ENCODE measurements at places on chromosomes 6 and 20.

DNA sequence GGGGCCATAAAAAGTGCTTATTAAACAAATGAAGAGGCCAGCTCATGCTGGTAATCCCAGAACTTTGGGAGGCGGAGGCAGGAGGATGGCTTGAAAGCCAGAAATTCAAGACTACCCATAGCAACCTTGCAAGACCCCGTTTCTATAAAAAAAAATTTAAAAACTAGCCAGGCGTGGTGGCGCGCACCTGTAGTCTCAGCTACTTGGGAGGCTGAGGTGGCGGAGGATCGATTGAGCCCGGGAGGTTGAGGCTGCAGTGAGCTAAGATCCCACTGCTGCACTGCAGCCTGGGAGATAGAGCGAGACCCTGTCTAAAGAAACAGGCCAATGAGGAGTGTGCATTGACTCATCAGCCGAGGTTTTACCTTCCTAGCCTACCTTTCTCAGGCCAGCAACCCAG lies 15.2 kb downstream of the NPEPL1 start:
- no peak for DNase-seq

- no peak for DNase-seq
These were observed 36.6 kb downstream of the CRISP2 start for GRCh38 chr6:49676671-49677281.

DNA sequence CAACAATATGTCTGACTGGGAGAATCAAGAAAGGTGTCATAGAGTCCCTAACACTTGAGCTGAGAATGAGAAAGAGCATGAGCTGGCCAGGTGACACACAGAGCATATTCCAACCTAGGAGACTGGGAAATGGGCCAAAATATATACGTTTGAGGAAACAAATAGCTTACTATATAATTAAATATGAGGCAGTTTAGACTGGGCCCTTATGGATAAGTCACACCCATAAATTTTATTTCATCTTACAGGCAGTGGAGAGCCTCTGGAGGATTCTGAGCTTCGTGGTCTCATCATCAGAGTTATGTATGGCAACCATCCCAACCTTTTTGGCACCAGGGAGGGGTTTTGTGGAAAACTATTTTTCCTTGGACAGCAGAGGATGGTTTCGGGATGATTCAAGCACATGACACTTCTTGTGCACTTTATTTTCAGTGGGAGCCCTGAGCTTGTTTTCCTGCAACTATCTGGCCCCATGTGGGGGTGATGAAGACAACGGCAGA lies 12.9 kb upstream of the NQO2 start:
- no peak for DNase-seq

GRCh38 chr6:105326216-105326615 lies 76.7 kb downstream of the PREP start:
- DNase-seq = no peak

DNA sequence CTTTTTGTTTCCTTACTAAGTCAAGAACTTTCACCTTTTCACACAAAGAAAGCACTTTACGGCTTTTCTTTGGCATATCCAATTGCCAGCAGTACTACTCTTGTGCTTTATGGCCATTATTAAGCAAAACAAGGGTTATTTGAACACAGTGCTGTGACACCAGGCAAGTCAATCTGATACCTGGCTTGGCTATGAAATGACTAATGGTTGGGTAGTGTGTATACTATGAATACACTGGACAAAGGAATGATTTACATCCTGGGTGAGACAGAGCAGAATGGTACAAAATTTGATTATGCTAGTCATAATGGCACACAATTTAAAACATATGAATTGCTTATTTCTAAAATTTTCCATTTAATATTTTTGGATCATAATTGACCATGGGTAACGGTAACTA lies 22.1 kb upstream of the ADGRF1 start:
- no peak for DNase-seq

GRCh38 chr6:35035481-35036030 lies 105.6 kb downstream of the TCP11 start:
- DNase-seq = no peak

DNA sequence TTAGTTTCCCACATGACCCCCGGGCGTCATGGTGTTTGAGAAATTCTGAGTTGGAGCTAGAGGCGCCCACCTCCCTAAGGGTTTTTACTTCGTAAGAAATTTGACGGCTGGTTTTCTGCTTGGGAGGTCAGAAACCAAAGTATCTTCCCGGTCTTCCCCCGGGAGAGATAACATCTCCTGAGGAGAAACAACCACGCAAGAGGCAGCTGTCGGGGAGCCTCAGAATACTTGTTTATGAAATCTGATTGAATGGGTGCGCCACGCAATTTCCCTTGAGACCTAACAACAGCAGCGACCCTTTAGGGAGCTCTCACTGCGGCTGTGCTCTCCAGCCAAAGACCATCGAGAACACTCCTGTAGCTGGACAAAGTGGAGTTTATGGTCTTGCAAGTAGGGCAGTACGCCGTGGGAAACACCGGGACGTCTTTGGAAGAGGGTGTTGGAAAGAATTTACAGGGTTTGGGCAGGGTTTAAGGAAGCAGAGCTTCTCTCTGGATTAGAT lies 608 bp upstream of the EIF2S2 start:
- DNase-seq = peak; percentile 30

DNA sequence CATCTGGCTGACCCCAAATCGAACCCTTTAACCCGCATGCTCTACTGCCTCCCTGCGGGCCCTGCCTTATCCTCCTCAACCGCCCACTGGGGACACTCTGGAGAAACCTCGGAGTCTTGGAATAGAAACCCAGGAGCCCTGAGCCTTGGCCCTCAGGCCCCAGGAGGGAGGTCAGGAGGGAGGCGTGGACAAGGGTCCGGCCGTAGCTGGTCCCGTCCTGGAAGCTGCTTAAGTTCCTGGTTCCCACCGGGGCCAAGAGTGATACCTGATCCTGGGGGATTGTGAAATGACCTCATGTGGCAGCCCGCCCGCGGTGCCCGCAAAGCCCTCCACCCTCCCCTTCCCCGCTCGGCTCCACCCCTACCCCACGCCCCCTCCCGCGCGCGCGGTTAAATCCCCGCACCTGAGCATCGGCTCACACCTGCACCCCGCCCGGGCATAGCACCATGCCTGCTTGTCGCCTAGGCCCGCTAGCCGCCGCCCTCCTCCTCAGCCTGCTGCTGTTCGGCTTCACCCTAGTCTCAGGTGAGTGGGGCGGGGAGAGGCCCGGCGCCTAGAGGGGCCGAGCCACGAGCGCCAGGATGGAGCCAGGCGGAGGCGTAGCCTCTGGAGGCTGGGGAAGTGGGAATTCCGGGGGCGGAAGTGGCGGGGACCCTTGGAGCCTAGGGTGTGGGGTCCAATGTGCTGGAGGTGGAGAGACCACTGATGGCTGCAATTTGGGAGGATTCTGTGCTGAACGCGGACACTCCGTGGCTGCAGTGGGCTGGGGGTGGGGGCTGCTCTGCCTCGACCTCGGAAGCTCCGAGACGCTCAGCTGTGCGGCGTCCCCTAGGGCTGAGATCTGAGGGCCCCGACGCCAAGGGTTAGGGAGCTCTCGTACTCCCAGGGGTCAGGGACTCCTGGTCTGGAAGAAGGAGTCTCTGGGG lies at the start of gene WFDC2:
TSS of gene WFDC2 (plus strand) at position 418 of the 926 bp plus-strand sequence. CDS start at position 447, 29 bp downstream.
- peak; percentile 55 for DNase-seq

GRCh38 chr20:62898970-62899632 lies 27.2 kb downstream of the DIDO1 start:
- DNase-seq = no peak

DNA sequence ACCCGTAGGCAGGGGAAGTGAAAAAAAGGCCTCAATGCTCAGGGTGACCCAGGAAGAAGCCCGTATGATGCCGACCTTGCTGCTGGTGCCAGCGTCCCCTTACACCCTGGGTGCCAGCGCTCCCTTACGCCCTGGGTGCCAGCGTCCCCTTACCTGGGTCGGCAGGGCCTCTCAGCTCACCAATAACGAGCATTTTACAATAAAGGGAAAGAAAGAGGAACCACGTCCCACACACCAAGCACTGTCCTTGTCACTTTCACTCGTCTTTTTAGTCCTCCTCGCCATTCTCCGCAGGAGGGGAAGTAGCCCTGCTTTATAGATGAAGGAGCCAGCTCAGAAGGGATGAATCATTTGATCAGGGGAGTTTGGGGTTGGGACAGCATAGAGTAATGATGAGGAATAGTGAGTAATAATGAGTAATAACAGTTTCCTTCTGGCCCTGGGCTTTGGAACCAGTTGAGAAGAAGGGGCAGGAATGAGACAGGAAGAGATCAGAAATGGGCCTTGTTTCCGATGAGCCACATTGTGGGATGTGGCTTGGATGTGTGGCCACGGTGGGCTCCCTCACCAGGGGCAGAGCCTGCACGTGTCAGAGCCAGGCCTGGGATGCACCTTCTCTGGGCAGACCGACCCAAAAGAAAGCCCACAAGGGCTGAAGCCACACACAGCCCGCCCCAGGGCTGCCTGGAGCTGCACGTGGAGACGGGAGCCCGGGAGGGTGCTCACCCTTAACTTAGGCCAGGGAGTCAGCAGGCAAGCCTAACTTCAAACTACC lies 75.7 kb downstream of the SYNJ2 start:
- DNase-seq = no peak

DNA sequence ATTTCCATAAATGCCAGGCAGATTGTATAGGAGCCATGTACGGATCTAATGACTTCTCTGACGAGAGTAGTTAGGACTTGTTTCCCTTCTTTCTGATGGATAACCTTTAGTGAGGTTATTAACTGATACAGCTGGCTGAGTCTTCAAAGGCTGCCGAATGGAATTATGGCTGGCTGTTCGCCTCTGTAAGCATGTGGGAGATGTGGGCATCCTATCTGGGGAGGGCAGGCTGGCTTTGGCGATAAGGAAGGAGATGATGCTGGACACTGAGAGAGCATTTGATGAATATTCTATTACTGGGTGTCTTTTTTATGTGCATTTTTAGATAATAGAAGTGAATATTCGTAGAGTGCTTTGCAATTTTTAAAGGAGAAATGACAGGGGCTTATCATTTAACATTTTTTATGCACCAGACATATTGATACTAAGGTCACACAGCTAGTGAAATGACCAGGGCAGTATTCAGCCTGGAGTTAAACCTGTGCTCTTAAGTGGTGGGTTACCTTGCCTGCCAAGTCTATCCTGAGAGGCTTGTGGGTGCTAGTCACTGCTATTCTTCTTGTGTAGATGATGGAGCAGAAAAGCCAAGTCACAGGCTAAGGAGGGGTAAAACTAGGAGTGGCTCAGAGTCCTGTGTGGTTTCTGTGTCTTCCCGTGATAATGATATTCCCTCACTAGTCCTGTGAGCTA lies 3.1 kb downstream of the PBOV1 start:
- DNase-seq = no peak

- DNase-seq = no peak
These were observed 243.7 kb downstream of the ARID1B start for GRCh38 chr6:157020881-157021343.

DNA sequence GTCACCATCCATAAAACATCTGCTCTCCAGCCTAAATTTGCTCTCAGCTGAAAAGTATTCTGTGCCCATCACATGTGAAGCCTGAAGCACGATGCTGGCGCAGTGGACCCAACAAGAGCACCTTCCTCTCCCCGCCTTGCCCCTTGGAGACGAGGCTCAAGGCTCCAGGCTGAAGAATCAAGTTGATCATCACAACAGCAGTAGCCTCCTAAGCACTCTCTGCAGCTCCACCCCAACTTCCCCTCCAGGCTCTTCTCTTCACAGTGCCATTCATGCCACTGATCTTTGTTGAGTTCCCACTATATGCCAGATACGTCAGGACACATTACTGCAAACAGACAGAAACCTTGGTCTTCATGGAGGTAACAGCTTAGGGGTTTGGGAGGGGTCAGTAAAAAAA lies 41.6 kb upstream of the ZNF217 start:
- no peak for DNase-seq

GRCh38 chr6:157223021-157223430 lies 100.3 kb downstream of the TMEM242 start:
- DNase-seq = no peak

DNA sequence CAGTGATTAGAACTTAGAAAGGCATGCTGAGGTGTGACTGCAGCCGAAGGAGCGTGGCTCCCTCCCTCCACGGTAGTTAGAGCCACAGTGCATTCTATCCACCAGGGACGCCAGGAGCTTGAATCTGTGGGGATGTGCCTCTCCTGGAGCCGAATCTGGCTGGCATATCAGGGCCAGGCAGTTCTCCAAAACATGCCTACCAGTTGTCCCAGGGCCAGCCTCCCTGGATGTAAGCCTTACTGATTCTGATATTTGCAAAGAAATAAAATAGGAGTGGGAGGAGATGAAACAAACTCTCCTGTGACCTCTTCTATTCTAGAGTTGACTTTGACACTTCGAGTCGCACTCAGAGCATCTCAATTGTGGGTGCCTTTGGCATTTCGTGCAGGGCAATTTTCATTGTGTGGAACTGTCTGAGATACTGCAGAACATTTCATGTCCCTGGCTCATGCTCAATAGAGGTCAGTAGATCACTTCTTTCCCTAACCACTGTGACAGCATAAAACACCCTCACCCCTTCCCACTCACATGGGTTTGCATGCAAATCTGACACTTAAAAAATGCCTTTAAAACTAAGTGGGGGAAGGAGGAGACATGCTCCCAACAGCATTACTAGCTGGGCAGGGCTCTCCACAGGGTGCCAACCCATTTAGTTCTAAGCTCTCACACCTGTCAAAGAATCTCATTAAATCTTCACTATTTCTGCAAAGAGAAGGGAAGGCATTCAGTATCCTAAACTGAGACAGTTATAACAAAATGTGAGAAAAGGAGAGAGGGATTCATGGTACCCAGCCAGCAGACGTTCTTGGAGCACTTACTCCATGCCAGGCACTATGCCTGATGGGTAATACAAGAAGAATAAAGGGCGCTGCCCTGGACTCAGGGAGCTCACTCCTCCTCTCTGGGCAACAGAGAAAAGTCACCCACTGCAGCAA lies 378.9 kb downstream of the PREX1 start:
- DNase-seq = no peak

DNA sequence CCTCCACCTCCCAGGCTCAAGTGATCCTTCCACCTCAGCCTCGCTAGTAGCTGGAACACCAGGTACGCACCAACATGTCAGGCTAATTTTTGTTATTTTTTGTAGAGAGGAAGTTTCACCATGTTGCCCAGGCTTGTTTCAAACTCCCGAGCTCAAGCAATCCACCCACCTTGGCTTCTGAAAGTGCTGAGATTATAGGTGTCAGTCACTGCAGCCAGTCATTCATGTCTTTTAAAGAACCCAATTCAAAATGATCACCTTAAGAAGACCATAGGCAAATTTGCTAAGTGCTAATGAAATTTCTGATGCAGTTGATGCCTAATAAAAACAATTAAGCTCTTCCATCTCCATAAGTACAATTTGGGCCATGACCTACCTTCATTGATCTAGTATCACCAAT lies 2.6 kb upstream of the VNN2 start:
- DNase-seq = no peak

- DNase-seq = peak; percentile 94
These were observed at the start of gene ELMO2 for GRCh38 chr20:46406200-46406985. TSS of gene ELMO2 (minus strand) at chr20:46406615. CDS start at chr20:46394482, 12,133 bp downstream.

Data from progenitor cell of endocrine pancreas (in vitro differentiated cells).